ENCODE measurements at places on chromosomes 5 and 9.

DNA sequence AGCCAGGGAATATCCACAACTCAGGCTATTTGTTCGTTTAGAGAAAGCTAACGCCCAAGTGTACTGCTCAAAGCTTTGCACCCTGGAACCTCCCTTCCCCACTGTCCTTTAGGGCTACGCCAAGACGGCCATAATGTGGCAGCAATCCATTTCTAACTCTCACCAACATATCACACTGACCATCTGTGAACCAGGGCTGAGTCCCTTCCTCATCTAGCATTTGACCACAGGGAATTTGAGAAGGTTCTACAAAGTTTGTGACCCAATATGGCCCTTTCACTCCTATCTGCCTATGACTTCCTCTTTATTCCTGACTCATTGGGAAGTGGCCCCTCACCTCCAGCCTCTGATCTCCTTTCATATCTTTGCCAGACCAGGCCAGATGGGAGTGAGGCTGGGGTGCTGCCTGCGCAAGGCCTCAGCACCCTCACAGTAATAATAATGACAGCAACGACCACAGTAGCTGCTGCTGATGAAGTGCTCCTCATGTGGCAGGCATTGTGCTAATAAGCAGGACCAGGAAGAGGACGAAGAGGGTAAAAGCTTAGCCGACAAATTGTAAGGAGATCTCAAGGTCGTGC lies 9.3 kb upstream of the ARAP3 start:
- no peak for DNase-seq

DNA sequence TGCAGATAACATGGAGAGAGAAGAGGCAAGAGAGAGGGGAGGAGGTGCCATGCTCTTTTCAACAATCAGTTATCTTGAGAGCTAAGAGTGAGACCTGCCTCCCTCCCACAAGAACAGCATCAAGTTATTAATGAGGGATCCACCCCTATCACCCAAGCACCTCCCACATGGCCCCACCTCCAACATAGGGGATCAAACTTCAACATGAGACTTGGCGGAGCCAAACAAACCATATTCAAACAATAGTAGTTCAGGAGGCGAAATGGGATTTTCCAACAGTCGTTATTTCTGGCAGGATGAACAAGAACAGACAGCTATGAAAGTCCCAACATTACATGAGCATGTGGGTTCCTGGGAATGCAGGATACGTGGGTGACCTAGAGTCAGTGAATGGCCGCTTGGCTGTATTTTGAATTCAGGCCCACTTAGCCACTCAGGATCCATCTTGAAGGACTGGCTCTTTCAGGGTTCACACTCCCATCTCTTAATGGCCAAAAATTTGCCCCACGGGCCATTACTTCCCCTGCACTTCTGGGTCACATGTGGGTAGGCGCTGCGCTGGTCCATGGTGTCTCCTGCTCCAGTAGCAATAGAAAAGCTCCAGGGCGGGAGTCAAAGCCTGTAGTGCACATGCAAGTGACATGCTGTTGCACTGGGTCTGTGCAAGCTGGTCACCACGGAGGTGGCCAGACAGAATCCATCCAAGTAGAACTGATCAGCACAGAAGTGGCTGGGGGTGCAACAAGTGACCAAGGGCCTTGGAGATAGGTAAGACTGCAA lies 7.1 kb upstream of the FAF2 start:
- DNase-seq = peak; percentile 58

DNA sequence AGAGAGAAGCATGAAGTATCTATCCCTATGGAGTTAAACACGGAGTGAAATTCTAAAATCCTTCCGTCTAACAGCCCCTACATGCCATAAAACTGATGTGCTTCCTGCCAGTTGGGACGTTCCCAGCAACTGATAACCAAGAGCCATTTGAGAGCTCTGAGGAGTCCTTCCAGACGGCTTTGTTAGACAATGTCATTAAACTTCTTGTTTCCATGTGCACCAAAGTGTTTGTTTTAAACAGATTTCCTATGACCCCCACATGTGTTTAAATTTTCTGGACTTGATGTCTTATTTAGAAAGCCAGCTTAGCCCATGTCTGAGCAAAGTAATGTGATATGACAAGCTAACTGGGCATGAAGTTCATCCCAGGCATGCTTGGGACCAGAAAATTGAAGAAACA lies 57.2 kb upstream of the LPAR1 start:
- no peak for DNase-seq

GRCh38 chr5:62661126-62661525 lies 82.5 kb downstream of the LRRC70 start:
- DNase-seq = no peak

DNA sequence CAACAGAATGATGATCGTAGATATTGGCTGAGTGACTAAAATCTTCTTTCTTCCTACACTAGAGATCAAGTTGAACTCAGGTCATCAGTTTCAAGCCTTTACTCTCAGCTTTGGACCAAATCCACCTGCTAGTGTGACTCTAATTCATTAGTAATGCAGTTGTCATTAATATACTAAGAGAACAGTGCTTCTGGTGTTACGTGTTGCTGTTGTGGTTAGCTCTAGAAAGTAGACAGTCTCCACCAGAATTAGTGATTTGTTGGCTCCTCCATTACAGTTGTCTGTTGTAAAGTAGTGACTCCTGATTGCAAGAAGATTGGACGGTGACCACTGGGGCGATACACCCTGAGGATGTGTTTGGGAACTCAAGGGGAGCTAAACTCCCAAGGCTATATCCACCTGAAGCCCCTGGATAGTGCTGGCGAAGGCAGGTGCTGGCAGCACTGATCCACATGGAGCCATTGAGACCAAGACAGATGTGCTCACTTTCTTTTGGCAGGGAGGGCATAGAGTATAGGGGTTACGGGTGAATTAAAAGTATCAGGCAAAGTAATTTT lies 3.1 kb downstream of the CAMK4 start:
- DNase-seq = no peak

DNA sequence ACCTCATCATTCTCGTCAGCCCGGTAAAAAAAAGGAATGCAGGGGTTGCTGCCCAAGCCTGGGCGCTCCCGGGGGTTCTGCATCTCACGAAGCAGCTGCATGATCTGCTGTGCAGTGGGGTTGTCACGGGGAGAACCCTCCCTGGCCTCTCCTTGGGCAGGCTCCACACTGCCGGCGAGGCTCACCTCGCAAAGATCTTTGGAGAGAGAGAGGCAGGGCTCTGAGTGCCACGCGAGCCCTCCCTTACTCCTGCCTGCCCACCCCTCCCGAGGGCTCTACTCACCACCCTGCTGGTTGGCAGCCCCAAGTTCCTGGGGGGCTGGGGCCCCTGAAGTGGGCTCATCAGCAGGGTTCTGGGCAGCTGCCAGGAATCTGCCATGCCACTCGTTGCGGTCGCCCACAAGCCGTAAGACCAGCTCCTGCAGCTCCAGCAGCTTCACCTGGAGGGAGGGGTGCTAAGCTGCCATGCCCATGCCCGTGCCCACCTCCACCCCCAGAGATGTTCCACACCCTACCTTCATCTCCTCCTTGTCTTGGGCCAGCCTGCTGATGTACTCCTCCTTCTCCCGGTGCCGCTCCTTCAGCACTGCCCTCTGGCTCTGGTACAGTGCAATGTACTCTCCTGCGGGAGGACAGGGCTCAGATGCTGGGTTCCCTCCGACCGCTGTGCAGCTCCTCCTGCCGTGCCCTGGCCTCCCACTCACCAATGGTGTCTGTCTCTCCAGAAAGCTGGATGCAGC lies 18.6 kb downstream of the GOLGA2 start:
- DNase-seq = no peak

GRCh38 chr9:130766021-130766926 lies 68.8 kb upstream of the ABL1 start:
- DNase-seq = peak; percentile 64

GRCh38 chr5:44862808-44863207 lies 54.1 kb downstream of the MRPS30 start:
- peak; percentile 56 for DNase-seq

DNA sequence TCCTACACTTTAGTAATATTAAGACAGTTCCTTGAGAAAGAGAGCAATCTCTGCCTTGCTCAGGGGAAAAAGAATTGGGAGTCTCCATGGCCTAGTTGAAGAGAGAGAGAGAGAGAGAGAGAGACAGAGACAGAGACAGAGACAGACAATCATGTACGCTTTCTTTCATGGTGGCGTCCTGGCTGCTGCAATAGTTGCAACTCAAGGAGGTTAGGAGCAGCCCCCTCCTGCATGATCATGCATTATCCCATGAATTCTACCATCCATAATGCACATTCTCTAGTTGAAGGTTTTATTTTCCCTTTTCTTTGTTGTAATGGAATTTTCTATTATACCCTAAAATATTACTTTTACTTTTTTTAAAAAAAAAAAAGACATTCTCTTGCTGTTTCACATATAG lies 50.7 kb downstream of the PPP2R2B start:
- DNase-seq = no peak

DNA sequence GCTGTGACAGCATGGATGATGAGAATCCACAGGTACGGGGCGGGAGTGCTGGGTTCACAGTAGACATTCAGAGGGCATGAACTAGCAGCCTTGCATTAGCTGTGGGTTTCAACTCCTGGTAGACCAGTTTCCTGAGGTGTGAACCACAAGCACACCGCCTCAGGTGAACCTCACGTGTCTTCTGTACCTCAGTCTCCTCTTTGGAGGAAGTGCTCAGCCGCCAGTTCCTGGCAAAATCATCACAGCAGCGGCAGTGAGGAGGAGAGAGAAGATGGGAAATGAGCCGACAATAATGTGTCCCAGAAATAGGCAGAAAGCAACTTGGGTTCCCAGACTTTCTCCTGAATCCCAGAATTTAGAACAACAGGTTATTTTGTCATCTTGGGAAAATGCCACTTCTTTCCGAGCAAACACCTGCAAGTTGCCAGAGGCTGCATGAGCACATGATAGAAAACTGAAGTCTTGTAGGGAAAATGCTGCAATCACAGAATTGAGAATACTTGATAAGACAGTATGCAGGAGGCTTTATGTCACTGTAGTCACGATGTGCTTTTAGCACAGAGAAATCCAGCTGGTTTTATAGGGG lies 258.5 kb downstream of the AOPEP start:
- DNase-seq = no peak

DNA sequence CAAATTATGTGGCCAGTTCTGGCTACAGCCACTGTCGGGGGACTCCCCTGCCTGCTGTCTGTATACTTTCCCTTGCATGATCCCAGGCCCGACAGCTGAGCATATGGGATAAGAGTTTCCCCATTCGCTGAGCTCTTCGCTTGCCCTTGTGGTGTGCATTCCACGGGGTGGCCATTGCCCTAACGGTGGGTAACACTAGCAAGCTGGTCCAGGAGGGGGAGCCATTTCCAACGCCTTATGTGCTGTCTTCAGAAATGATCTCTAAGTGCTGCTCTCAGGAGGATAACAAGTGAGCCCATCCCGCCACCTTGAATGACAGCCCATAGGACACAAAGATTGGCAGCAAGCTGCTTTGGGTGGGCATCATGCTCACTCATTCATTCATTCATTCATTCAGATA lies 190.9 kb downstream of the FSTL4 start:
- DNase-seq = peak; percentile 29

- DNase-seq = no peak
Measured at GRCh38 chr9:92234514-92234913, 59.0 kb downstream of the IARS1 start.

GRCh38 chr9:69945671-69946141 lies 97.9 kb upstream of the MAMDC2 start:
- DNase-seq = peak; percentile 18
